Osteoblast (primary cell): ENCODE measurements at places on chromosomes 13 and 19. TPM values are rescaled to one million over a fixed set of nuclear protein-coding genes. Genes with fewer than 3 reads are reported as not detected.

DNA sequence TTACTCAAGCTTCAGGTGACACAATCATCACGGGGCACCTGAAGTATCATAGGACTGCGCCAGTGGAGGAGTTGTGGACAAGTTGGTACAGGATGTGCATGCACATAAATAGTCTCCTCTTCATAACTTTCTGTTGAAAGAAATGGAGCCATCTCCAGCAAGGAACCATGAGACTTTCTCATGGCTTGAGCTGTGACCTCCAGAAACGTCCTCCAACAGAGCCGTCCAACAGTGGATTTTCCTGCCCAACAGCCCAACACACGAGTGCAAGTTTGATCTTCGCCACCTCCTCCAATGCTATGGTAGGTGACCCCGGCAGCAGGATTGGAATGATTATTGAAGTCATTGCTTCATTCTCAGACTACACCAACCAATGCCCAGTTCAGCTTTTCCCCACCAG is 105.1 kb upstream of the ZNF507 start:
- no peak for DNase-seq

GRCh38 chr19:41807176-41807575 is 10.8 kb downstream of the CEACAM3 start:
- DNase-seq, result no peak

DNA sequence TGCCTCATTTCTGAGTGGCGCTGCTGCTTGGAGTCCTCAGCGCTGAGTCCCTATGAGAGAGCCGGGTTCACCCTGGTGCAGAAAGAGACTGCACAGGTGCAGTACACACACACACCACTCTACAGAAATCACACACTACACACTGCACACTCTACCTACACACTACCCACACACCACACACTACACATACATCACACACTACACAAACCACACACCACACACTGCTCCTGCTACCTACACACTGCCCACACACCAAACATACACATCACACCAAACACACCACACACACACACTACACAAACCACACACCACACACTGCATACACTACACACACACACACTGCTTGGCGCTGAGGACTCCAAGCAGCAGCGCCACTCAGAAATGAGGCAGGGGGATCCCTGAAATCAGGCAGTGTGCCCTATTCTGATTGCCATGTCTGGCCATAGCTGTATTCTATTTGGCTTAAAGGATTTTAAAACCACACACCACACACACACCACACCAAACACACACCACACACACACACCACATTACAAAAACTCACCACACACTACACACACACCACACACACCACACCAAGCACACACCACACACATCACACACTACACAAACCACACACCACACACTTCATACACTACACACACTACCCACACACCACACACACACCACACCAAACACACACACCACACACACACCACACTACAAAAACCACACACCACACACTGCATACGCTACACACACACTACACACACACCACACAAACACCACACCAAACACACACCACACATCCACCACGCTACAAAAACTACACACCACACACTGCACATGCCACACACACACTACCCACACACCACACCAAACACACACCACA is 4.9 kb downstream of the MAG start:
- peak; percentile 47 for DNase-seq

DNA sequence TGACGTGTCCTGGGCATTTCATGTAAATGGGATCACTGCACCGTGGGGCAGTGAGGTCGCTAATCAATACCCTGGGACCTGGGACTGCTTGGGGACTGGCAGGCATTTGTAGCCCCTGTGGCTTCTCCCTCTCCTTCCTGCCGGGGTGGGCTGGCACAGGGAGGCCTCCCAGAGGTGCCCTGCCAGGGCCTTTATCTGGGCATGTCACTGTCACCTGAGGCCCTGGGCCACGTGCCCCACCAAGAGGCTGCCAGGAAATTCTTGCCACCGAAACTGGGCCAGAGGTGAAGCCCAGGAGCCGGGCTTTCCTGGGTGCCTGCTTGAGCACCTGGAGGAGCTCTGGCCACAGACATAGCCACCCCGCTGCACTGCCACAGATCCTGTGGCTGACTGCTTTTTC is 1.8 kb upstream of the NMRK2 start:
- DNase-seq, result peak; percentile 55

DNA sequence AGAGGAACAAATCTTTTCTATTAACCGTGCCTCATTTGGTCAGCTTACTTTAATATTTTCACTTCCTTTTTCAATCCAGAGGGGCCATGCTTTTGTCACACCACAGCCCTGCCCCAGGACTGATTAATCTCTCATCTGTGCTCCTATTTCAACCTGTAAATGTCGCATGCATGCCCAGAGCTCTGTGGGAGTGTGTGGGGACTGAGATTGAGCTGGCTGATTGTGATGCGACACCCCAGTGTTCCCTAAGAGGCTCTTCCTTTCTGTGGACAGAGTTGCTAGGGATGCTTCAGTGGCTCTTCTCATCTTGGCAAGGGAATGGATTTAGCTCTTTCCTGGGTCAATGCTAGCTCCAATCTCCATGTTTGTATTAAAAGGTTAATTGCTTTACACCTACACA is 249.6 kb downstream of the TDRD3 start:
- DNase-seq, result no peak

DNA sequence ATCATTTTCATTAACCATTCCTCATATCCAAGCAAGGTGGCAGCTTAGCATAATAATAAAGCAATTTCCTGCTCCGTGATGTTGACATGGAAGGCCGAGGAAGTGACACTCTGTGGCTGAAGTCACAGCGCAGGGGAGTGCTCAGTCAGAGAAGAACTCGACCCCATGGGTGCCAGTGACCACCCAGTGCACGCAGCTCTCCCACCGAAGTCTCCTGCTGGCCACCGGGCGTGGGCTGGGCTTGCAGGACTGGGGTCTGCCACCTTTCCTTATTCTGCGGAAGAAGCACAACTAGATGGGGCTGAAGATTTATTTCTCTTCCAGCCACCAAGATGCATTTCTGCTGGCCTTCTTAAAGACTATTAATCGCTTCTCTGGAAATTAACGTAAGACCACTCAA is 132.1 kb upstream of the SPACA7 start:
- no peak for DNase-seq

DNA sequence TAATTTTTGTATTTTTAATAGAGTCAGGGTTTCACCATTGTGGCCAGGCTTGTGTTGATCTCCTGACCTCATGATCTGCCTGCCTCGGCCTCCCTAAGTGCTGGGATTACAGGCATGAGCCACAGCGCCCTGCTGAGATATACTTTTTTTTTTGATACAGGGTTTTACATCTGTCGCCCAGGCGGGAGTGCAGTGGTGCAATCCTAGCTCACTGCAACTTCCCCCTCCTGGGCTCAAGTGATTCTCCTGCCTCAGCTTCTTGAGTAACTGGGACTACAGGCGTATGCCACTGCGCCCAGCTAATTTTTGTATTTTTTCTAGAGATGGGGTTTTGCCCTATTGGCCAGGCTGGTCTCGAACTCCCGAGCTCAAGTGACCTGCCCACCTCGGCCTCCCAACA is 2.0 kb downstream of the COLGALT1 start:
- no peak for DNase-seq

DNA sequence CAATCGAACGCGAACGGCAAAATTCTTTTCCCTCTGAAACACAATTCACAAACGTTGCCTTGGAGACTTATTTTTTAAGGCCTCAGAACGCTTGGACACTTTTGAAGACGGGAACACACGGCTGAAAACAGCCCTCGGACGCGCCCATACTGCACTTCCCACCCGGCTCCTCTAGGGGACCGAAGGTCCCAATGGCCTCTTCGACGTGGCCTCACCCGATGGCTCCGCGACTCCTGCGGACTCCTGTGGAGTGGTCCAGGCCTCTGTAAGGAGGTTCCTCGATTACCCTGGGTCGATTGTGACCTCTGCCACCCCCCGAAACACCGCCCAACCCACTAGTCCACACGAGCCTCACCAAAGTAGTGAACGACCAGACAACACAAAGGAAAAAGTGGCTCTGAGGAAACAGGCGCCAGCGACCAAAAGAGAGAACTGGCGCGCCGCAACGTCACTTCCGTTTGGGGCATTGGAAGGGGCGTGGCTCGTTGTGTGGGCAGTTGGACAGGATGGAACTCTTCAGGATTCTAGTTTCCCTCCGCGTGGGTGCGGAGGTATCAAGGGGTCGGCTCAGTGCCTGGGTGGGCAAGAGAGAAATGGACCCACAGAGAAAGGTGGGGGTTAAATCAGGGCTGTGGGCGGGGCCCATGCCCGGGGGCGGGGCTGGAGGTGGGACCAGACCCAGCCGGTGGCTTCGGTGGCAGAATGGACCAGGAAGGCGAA is at the start of gene ZNF560:
Gene ZNF560, minus strand, starts transcription at position 434 of the 720 bp plus-strand sequence. CDS start 23,303 bp downstream, outside the sequence.
- no peak for DNase-seq

DNA sequence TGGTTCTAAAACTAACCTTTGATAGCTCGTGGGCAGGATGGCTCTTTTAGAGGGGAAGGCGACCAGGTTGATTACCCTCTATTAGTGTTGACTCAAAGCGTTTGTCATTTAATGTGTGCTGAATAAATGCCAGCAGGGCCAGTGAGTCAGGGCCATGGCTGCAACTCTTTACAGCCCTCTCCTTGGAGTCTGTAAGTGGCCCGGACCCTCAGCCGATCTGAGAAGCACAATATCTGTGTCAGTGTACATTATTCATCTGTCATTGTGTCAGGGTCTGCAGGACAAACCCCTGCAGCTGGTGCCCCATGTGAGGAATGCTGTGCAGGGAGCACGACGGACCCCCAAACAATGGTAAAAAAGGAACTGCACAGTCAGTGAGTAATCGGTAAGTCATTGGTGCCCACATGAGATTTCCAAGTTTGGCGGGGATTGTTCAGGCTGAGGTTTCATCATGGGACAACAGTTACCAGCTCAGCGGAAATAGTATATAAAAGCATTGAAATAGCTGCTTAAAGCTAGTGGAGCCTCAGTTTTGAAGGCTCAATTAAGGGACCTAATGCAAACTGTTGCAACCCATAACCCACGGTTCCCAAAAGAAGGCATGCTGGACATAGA is 139.1 kb downstream of the ZNF675 start:
- no peak for DNase-seq

GRCh38 chr13:105996391-105997025 is 539.0 kb downstream of the EFNB2 start:
- no peak for DNase-seq

- DNase-seq, result peak; percentile 6
Measured at GRCh38 chr13:43510956-43511901, 275.5 kb downstream of the ENOX1 start.

DNA sequence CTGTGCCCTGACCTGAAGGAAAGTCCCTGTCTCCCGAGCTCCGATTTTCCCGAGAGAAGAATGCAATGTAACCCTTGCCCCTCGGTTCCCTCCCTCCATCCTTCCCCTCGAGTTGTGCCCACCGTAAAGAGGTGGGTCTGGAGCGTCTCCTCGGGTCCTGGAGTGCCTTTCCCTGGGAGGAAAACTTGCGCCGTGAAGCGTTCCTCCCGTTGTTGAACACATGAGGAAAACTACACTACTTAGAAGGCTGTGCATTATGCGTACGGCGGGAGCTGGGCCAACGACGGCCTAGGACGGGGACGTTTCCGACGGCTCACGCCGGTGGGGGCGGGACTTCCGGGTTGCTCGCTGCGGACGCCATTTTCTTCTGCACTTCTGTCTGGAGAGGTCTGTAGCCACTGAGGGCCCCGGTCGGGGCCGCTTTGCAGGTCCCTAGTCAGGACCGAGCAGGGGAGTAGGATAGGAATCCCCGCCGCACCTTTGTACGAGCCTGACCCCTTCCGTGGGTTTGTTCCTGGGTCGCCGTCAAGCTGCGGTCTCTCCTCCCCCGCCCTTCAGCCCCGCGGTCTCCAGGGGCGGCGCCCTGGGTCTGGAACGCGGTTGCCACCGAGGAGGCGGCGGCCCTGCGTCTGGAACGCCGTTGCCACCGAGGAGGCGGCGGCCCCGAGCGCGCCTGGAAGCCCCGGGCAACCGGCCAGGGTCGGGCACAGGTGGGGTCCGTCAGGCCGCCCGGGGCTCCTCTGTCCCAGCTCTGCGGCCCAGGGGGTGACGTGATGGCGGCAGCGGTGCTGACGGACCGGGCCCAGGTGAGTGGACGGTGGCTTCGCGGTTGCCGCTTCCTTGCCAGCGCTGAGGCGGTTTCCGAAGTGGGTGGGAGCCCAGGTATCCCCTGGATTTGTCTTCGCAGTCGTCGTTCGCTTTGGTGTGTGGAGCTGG is at the start of gene ZNF264:
Gene ZNF264, plus strand, starts transcription at position 360 of the 936 bp plus-strand sequence. Its CDS starts 414 bp downstream, at position 774.
- peak; percentile 96 for DNase-seq

GRCh38 chr19:29372921-29373797 is 152.6 kb upstream of the VSTM2B start:
- DNase-seq, result no peak

GRCh38 chr19:38635483-38636399 is 11.7 kb upstream of the ACTN4 start:
- DNase-seq, result peak; percentile 51

- DNase-seq, result peak; percentile 99
Measured at GRCh38 chr19:1449467-1450442, at the start of gene APC2. Gene APC2 (plus strand): TSS chr19:1450121. CDS start chr19:1453002, 2,881 bp downstream.

DNA sequence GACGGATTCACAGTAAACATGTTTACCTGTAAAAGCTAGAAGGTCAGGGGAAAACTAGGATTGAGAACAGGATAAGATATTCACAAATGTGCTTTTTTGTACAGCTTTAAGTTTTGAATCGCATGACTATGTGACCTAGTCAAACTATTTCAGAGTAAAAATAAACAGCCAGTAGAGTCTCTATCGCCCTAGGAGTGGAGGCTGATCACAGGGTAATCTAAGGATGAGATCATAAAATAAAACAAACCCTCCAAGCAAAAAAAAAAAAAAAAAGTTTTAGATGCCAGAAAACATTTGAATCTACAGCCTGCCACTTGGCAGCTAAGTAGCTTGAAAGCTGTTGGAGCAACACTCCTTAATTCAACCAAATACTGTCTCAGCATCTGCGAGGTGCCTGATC is 26.8 kb downstream of the ZNF350 start:
- DNase-seq, result no peak

DNA sequence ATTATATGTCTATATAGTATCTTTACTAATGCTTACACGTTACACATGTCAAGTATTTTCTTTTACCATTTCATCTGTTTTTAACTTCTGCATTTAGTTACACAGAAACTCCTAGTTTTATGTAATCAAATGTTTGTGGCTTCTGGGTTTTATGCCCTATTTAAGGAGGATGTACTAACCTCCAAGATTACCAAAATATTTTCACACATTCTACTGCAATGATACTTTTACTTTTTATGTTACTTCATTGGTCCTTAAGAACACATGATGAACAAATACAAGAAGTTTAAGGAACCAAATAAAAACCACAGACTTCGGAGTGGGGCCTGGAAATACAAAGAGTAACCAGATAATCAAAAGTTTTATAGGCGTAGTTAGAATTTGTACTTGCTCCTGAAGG is 37.2 kb downstream of the ZC3H13 start:
- DNase-seq, result no peak

Gene SLC7A9
- total RNA-seq, result under 0.01 and 0.59 TPM in 2 replicates

Gene MLLT1
- total RNA-seq, result 14.7 and 15.9 TPM in 2 replicates

Gene KISS1R
- not detected in 2 replicates for total RNA-seq

Gene SMIM44
- not detected in 2 replicates for total RNA-seq

Gene DKKL1
- 0.36 TPM in 1 of 2 replicates, not detected in the other for total RNA-seq
